ENCODE measurements at places on chromosomes 11 and 22.

- DNase-seq, result no peak
Observed at GRCh38 chr11:21963013-21963412, 229.9 kb upstream of the ANO5 start.

- DNase-seq, result peak; percentile 55
Observed at GRCh38 chr11:118194835-118195627, 18.6 kb upstream of the SCN2B start.

GRCh38 chr11:86977441-86978050 is 22.4 kb upstream of the FZD4 start:
- DNase-seq, result no peak

DNA sequence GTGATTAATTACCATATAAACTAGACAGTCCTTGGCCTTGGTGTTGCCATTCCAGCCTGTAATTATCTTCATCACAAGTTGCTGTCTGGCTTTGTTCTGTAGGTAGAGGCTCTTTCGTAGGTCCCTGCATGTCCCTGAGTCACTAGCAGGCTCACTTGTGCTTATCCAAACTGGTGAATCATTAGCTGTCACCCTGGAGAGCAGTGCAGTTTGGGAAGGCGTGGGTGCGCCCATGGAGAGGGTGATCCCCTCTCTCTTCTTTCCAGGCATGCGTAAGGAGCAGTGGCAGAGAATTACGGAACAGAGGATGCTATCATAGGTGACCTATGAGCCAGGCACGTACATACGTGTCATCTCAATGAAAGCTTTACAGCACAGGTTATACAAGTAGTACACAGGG is 11.0 kb upstream of the EHF start:
- no peak for DNase-seq

Measured in NCI-H2227 treated with DMSO at 0.1 percent for 48 hours (cell line).